Uterine smooth muscle cell (primary cell): ENCODE measurements at places on chromosomes 3 and 15. TPM values are rescaled to one million over a fixed set of nuclear protein-coding genes. Genes with fewer than 3 reads are reported as not detected.

The SELENOS gene
- total RNA-seq, result 99.5 and 114 TPM in 2 replicates

The VEPH1 gene
- 56.1 and 144 TPM in 2 replicates for total RNA-seq

The GLDN gene
- total RNA-seq, result 0.22 and 0.37 TPM in 2 replicates

The TGM5 gene
- total RNA-seq, result not detected in 2 replicates

The IL5RA gene
- not detected in 2 replicates for total RNA-seq

The COL6A5 gene
- total RNA-seq, result under 0.01 TPM in 1 of 2 replicates, not detected in the other

The STARD5 gene
- total RNA-seq, result 5.6 and 10.7 TPM in 2 replicates

The PRR20G gene
- total RNA-seq, result not detected in 2 replicates

The RNF123 gene
- total RNA-seq, result 24.1 and 33.9 TPM in 2 replicates

The OR5H6 gene
- not detected in 2 replicates for total RNA-seq

The RARB gene
- 26.4 and 44.8 TPM in 2 replicates for total RNA-seq

The GAP43 gene
- 0.50 and 1.5 TPM in 2 replicates for total RNA-seq

The COMMD2 gene
- 26.8 and 28.4 TPM in 2 replicates for total RNA-seq

The ABI3BP gene
- 7.0 and 11.5 TPM in 2 replicates for total RNA-seq
